ENCODE measurements at places on chromosomes 1 and 21.
A peak's percentile ranks its signal among the peaks of the same experiment; 100 is the strongest.

- no peak for DNase-seq
Observed at GRCh38 chr1:156060937-156061636, at the start of gene RAB25. TSS of gene RAB25 (plus strand) at chr1:156061160. CDS start at chr1:156061401, 241 bp downstream.

DNA sequence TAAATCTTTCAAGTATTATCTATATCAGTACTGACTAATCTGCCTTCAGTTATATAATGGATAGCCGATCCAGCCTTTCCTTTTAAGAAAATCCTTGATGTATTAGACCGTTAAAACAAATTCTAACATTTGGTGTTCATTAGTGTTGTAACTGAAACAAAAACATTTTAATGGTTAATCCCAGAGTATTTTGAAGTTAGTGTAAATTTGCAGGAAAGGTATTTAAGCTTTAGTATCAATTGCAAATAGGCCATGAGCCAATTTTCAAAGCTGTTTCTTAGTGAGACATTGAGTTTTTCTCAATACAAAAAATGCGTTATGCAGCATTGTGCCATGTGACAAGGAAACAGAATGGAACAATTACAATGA is 29.6 kb downstream of the DISP1 start:
- DNase-seq = no peak

- no peak for DNase-seq
Observed at GRCh38 chr1:244154508-244154871, 103.4 kb downstream of the ZBTB18 start.

DNA sequence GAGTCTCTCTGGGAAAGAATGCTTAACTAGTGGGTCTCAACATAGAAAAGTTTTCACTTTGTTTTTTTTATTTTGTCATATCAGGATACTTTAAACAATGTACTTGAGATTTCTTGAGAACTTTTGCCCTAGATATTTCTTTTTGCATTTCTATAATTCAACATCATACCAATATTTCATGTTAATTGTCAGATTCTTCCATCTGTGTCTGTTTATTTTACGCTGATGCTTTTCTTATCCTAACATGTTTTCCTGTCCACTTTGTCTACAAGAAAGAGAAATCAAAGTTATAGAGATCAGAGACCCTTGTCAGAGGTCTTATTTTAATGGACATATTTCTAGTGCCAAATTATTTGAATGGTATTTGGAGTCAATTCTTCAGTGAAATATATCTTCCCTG is 95.5 kb upstream of the B3GALT2 start:
- no peak for DNase-seq

DNA sequence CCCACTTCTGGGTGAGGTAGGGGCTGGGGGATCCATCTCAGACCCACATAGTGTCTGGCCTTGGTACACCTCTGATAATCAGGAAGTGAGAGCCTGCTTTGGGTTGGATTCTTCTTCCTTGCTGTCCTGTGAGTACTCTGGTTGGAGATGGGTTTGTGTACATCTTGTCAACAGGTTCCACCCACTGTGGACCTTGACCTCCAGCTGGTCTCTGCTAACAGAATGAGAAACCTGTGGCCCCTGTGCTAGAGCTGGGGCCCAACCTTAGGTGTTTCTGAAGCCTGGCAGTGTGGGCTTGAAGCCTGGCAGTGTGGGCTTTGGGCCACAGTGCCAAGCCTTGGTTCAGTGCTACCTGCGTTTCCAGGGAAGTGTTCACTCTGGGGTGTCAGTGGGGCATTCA is 2.6 kb downstream of the ZBTB48 start:
- no peak for DNase-seq

DNA sequence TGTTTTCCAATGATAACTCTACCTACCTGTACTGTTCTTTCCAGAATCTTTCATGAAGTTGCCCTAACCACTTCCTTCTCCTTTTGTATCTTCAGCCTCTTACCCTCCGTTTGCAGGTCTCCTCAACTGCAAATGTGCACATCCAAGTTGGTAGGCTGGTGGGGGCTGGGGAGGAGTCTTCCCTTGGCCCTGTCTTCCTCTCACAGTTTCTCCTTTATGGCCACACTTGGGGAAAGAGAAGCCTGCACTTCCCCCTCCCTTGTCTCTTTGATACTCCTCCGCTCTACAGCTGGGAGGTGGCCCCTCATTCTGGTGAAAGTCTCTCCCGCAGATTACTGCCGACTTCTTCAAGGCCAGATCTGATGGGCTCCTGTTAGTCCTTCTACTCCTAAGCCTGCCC is 26.9 kb upstream of the GPR88 start:
- DNase-seq = no peak

DNA sequence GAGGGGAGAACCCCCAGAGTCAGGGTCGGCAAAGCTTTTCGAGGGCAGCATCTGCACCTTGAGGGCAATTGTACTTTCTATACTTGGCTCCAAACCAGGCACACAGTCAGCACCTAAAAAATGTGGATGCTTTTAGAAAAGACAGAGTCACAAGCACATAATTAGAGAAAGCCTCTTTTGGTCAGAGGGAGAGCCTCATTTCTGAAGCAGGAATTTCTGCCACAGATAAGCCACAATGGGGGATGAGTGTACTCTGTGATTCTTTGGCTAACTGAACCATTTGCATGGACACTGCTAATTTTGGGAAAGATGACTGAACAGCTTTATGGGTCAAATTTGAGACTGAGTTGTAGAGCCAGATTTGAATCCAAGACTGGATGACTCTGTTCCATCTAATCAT is 635.7 kb downstream of the KIF26B start:
- no peak for DNase-seq

DNA sequence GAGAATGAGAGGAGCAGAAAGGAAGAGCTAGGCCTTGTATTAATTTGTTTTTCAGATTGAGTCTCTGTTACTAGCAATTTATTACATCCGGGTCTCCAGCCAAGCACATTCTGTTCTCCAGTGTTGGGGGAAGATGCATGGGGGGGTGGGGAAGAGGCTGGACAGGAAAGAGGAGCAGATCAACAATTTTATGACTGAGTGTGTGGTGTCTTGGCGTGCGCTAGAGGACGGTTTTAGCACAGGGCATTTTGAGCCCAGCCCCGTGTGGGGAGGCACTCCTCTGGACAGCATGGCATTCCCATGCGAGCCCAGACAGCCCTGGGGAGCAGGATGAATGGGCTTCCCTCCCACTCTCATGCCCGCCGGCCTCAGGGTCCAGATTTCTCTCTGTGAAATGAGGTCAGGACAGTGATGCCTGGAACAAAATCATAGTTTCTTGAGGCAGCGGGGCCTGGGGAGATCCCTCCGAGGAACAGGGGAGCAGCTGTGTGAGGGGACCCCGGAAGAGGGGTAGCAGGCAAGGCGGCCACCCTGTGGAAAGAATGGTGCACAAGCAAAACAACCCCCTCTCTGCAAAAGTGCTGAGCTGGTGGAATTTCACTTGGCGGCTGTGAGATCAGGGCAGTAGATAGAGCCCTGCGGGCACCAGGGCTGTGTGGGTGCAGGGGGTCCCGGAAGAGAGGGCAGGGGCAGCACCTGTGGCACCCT is 16.3 kb downstream of the SOX13 start:
- no peak for DNase-seq

DNA sequence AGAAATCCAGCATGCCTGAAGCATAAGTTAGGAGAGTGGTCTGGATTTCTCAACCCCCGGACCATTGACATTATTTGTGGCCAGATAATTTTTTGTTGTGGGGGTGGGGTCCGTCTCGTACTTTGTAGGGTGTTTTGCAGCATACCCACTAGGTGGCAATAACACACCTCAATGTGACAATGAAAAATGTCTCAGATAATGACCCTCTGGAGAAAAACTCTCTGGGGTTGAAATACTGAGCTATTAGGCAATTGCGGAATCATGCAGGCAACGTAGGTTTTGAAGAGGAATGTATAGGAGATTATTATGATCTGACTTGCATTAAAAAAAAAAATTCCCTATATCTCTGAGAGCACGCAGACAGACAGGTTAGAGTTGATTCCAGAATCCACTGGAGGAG is 25.3 kb upstream of the RRP15 start:
- no peak for DNase-seq

DNA sequence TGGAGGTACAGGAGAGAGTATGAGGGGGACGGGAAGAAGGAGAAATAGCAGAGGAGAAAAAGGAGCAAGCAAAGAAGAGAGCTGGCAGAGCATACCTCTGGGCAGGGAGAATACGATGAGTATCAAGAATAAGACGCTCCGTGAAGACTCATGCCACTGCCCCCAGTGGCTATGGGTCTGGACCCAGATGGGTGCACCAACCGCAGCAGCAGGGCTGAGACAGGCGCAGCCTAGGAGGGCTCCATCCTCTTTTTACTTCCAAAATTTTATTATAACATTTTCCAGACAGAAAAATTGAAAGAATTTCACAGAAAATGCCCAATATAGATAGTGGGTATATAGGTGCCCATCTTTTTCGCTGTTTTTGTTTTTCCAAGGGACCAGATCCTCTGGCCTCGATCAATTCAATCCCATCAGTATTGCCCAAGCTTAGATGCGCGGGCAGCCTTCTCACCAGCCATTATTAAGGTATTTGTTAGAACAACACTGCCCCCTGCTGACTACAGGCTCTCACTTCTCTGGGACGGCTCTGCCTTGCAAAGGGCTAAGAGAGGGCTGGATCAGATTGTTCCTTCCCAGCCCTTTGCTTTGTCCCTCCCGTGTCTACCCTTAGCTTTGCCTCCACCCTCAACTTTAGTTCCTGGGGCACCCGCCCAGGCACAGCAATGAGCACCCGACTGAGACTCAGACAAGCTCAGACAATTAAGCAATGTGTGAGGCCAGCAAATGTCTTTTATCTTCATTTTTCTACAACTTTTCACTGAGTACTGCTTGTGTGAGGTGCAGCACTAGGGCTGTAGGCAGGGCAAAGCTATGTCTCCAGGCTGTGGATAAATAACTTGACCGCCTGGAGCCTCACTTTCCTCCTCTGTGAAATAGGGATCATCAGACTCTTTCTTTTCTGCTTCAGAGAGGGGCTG is 17.5 kb upstream of the CAMK1G start:
- DNase-seq = peak; percentile 38

- no peak for DNase-seq
Observed at GRCh38 chr1:151846686-151847237, 6.8 kb downstream of the THEM5 start.

- DNase-seq = no peak
Observed at GRCh38 chr1:52474807-52475206, 70.4 kb downstream of the PRPF38A start.

- DNase-seq = no peak
Observed at GRCh38 chr1:173341307-173341706, 134.2 kb upstream of the TNFSF4 start.

DNA sequence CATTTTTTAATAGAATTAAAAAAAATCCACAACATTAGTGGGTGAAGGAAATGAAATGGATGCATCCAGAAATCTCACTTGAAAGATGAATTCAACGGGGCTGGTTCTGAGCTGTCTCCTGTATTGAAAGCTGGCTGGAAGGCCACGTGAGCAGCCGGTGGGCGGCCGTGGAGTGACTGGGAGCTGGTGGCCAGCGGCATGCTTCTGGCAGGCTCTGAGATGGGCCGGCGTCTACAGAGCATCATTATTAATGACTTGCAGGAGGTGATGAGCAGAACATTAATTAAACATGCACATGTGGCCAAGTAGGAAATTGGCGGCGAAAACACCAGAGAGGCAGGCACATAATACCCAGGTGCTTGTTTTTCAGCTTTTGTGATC is 115.6 kb upstream of the LMO4 start:
- no peak for DNase-seq

GRCh38 chr1:48572646-48573258 is 100.7 kb upstream of the SPATA6 start:
- DNase-seq = peak; percentile 30

DNA sequence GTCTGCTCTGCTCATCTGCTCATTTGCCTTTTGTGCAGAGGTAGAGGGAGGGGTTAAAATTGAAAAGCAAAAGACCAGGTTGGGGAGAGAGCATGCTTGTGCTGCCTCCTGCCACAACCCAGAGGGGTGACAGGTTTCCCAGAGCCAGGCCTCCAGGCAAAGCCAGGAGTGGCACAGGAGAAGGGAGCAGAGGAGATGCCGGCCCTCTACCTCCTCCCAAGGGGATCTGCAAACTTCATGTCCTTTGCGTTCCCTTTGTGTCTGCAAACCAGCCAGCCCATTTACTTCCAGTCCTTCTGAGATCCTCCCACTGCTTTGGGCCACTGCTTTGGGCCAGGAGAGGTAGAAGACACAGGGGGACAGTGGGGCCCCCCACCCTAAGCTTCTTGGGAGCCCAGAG is 67.8 kb downstream of the EPHB2 start:
- no peak for DNase-seq

GRCh38 chr1:192527111-192527795 is 48.3 kb upstream of the RGS1 start:
- DNase-seq = no peak
